ENCODE measurements at places on chromosomes 2 and 18.
A peak's percentile ranks its signal among the peaks of the same experiment; 100 is the strongest.

GRCh38 chr2:74867841-74868658, 34.1 kb downstream of the HK2 start:
- DNase-seq: no peak

GRCh38 chr18:54647176-54647575, 56.1 kb downstream of the DYNAP start:
- DNase-seq: peak; percentile 67

- peak; percentile 33 for DNase-seq
These were observed 132.4 kb downstream of the TMEM163 start for GRCh38 chr2:134586326-134586965.

- no peak for DNase-seq
These were observed 130.3 kb downstream of the CELF4 start for GRCh38 chr18:37435150-37435867.

DNA sequence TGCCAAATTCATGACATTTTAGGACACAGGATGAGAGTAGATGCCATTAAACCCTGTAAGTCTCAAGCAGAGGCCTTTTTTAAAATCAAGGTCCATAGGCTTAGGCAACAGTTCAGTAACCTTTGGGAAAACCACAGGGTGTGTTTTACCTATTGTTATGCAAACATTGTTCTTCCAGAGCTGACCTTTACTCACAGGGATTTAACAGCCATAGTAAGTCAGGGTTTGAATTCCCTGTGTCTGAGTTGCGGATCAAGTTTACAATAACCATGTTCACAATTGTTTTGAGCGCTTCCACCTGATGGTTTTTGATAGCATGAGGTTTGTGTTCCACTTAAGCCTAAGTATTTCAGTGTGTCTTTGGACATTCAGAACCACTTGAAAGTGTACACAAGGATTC, 160.1 kb upstream of the BOD1L2 start:
- DNase-seq: no peak
